ENCODE measurements at places on chromosomes 2 and 18.

- DNase-seq = no peak
Observed at GRCh38 chr2:240645346-240645745, 20.1 kb downstream of the GPR35 start.

DNA sequence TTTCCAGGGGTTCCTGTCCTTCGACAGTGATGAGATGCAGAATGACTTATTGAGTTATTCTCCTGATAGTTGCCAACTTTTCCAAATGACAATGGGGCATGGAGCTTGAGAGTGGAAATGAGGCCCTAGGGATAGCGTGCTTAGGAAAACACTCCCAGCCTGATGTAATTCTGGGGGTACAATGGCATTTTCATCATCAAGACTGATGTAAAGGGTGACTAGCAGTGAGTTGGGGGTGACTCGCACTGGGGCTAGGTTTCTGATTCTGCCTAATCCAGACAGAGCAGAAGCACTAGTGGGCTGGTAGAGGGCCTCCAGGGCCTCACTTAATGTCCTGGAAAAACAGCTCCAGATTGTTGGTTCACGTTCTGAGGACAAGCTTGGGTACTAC, 34.0 kb upstream of the IL37 start:
- no peak for DNase-seq

DNA sequence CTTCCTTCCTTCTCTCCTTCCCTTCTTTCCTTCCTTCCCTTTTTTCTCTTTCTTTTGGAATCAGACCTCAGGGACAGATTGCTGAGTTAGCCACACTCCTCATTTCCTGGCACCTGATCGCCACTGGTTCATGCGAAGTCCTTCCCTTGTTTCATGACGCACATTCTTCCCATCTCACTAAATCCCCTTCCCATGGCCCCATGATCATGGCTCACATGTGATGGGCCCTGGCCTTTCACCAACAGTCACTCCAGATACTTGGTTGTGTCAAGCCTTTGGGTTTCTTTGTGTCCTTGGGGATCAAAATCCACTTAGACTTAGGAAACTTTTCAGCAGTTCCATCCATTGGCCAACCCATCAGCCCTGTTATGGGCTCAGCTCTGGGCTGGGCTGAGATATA, 23.8 kb upstream of the ASPRV1 start:
- DNase-seq = no peak

GRCh38 chr2:231613331-231613662, 20.6 kb downstream of the TEX44 start:
- peak; percentile 46 for DNase-seq

- no peak for DNase-seq
Observed at GRCh38 chr2:181054256-181054655, 73.9 kb downstream of the UBE2E3 start.

DNA sequence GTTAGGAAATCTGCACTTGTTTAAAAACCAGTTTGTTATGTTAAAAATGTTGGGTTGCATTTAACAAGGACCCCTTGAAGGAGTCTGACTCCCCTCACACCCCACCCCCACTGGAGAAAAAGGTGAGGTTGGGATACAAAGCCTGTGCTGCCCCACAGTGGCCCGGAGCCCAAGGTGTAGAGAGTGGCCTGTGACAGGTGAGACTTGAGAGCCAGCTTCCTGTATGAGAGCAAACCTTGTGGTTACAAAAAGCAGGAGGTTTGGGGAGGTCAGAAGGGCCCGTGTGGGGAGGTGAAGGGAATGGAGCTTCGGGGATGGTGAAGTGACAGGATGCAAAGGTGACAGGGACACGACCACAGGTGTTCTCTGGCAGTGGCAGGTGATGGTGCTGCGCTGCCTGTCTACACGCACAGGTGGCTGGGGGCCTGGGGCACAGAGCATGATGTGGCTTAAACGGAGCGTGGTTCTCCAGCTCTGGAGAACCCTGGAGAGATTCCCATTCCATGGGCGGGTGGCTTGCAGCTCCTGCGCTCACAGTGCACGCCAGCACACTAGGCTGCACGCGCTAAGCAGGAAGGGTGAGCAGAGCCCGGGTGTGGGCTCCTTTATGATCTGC, 29.0 kb downstream of the IMPA2 start:
- DNase-seq = no peak

GRCh38 chr2:222127660-222128059, 171.1 kb downstream of the PAX3 start:
- no peak for DNase-seq

All from hippocampal formation (tissue), 2 donors.